ENCODE measurements at places on chromosomes 4 and X.

- DNase-seq, result no peak
Measured at GRCh38 chr4:8045909-8046308, 106.2 kb upstream of the AFAP1 start.

- DNase-seq, result peak; percentile 18
Measured at GRCh38 chr4:106762666-106763443, 273.3 kb downstream of the DKK2 start.

DNA sequence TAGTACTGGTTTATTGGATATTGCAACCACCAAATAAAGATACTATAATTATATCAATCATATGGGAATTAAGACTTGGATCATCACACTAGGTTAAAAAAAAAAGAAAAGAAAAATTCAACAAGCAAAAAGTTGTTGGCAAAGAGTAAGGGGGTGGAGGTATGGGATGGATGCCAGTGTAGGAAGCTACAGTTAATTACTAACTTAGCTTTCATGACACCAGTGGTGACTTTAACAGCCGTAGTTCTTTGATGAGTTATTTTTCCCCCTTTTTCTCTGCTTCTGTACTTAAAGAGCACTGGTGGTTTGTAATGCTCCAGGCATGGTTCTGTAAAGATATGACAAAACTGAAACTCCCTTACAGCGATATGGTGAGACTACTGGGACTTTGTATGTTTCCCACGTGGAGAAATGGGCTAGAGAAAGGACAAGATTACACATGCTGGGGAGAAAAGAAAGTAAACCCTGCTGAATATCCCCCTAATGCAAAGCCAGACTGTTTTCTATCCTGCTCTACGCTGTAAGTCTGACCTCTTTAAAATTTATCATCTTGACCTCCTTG lies 210.8 kb downstream of the SPOCK3 start:
- no peak for DNase-seq

- DNase-seq, result no peak
Measured at GRCh38 chrX:17737710-17737985, 355 bp downstream of the SCML1 start.

DNA sequence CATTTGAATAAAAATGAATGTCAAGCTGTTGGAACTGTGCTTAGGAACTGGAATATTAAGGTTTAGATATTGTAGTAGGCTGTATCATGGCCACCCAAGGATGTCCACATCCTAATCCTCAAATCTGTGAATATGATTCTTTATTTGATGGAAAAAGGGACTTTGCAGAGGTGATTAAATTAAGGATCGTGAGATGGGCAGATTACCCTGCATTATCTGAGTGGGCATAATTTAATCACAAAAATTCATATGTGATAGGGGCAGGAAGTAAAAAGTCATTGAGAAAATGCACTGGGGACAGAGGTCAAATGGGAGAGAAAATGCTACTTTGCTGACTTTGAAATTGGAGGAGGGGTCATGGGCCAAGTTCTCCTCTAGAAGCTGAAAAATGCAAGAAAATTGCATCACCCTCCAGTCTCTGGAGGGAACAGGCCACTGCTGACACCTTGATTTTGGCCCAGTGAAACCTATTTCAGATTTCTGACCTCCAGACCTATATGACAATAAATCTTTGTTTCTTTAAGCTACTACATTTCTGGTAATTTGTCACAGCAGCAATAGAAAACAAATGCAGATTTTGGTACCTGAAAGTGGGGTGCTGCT lies 521.4 kb downstream of the PCDH7 start:
- DNase-seq, result no peak

- DNase-seq, result no peak
Measured at GRCh38 chr4:159232465-159233106, 129.7 kb downstream of the RAPGEF2 start.

Data from NCI-H1105 treated with DMSO at 0.1 percent for 48 hours (cell line).